ENCODE measurements at places on chromosomes 13 and 19.

DNA sequence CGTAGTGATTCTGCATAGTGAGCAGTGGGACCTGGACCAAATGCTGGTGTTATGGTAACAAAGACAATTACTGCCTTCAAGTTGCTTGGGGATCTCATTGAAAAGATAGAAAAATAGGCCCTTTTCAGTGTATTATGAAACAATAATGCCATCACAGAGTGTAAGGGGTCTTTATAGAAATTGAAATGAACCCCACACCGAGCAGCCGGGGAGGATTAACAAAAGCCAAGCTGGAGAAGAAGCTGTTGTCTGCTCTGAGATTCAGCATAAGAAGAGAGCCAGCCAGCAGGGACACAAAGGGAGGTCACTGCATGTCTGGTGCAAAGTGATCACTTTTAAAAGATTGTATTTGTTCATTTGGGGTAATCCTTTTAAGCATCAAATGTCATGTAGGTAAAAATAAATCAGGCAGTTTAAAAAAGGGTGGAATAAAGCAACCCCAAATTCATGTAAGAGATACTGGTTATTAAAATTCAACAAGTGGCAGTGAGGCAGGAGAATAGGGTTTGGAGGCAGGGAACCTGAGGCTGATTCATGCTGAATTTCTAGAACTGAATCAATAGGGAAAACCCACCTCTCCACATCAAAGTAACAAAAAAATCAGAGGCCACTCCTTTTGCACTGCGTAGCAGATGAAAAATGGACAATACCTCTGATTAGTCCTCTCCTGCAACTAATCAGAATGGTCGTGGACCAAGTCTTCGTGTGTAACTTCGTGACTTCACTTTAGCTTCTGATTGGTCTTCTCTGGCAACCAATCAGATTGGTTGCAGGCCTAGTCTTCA, 1548.3 kb upstream of the SLC10A2 start:
- no peak for DNase-seq

DNA sequence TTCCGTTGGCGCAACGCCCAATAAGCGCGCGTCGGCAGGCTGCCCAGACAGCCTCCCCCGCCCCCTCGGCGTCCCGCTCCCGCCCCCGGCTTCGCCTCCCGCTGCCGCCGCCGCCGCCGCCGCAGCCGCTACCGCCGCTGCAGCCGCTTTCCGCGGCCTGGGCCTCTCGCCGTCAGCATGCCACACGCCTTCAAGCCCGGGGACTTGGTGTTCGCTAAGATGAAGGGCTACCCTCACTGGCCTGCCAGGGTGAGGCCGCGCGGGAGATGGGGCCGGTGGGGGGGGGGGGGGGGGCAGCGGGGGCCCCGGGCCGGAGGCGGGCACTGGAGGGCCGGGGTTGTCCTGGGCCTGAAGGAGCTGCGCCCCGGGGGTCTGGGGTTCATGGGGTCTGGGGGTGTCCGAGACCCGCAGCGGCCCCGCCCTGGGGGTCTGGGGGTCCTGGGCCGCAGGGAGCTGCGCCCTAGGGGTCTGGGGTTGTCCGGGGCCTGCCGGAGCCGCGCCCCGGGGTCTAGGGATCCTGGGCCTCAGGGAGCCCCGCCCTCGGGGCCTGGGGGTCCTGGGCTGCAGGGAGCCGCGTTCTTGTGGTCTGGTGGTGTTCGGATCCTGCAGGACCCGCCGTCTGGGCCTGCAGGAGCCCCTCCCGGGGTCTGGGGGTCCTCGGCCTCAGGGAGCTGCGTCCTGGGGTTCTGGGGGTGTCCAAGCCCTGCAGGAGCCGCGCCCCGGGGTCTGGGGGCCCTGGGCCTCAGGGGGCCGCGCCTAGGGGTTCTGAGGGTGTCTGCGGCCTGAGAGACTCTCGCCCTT, at the start of gene HDGFL2:
TSS of gene HDGFL2 (plus strand) at position 124 of the 801 bp plus-strand sequence. CDS start at position 178, 54 bp downstream.
- DNase-seq: peak; percentile 94

DNA sequence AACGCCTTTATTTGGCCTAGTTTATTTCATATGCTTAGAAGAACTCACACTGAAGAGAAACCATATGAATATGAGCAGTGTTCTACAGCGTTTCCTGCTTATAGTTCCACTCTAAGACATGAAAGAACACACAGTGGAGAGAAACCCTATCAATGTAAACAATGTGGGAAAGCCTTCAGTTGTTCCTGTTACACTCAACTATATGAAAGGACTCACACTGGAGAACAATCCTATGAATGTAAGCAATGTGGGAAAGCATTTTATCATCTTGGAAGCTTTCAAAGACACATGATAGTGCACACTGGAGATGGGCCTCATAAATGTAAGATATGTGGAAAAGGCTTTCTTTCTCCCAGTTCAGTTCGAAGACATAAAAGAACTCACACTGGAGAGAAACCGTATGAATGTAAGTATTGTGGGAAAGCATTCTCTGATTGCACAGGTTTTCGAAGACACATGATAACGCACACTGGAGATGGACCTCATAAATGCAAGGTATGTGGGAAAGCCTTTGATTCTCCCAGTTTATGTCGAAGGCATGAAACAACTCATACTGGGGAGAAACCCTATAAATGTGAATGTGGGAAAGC, 13.7 kb downstream of the ZNF441 start:
- no peak for DNase-seq

GRCh38 chr19:4717966-4718701, 5.5 kb downstream of the DPP9 start:
- no peak for DNase-seq

DNA sequence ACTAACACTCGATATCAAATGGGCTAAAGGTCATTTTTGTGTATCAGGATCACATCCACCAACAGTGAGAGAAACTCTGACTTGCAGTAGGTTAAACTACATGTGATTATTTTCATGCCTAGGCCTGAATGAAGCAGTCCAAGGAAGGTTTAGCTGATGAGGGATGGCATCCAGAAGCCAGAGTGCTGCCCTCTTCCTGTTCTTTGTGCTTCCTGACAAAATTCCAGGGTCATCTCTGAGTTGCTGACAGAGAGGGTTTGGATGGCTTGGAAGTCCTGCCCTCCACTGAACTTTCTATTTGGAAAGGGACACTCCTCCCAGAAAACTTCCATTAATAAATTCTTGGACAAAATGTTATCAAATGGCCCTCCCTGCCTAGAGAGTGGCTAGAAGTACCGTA, 728.3 kb upstream of the SLC10A2 start:
- no peak for DNase-seq

DNA sequence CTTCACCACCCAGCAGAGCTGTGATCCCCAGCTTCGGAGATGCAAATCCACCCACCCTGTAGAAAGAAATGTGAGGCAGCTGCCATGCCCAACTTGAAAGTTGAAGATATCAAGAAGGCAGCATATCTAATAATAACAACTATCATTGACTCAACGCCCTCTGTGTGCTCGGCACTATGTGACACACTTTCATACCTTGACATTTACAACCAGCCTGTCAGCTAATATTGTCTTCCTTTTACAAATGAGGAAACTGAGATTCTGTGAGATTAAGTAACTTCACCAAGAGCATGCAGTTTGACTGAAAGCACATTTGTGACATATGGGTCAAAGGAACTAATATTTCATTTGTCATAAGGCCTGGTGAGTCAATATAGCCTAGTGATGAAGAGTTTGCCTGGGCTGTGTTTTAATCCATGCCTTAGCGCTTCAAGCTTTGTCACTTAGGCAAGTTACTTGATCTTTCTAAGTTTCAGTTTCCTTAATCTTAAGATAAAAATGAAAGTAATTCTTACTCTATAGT, 137.0 kb downstream of the FLT1 start:
- no peak for DNase-seq

- no peak for DNase-seq
These were observed 1376.3 kb upstream of the SLC10A2 start for GRCh38 chr13:104442536-104442935.

GRCh38 chr19:45395821-45396617, 8.8 kb downstream of the PPP1R13L start:
- DNase-seq: no peak

- DNase-seq: peak; percentile 69
These were observed 7.1 kb downstream of the LDLR start for GRCh38 chr19:11096210-11096841.

DNA sequence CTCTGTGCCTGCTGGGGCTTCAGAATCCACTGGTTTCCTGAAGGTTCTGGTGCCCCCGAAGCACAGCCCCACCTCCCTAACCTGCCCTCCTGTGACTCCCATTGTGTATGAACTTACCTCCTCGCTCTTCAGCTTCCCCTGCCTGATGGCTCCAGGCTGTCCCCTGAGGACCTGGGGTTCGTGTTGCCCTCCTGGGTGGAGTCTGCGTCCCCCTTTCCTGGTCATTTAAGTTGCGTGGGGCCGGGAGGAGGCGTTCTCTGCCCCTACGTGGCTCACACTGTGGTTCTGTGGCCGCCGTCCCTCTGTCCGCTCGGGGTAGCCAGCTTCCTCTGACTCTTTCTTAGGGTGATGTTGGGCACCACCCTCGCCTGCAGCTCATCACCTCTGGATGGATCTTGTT, 13.9 kb downstream of the TFDP1 start:
- DNase-seq: no peak

- DNase-seq: no peak
These were observed 709.4 kb downstream of the PCDH9 start for GRCh38 chr13:66520511-66521355.

- no peak for DNase-seq
These were observed 30.2 kb downstream of the ITM2B start for GRCh38 chr13:48263196-48263595.

- DNase-seq: no peak
These were observed 11.4 kb downstream of the BLOC1S3 start for GRCh38 chr19:45189971-45190370.

DNA sequence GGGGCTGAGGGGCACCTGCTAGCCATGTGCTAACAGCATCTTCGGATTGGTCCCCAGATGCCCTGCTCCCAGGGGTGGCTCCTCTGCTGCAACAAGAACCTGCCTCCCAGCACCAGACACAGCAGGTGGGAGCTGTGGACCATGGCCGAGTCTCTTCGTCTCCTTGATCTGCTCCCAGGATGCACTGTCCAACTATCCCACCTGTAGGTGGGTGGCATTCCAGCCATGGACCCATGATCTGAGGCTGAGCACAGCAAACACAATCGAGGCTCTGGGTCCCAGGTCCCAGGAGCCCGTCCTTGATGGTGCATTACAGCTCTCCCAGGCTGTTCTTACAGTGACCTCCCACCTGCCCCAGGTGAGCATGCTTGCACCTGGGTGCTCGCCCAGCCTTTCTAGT, 1.6 kb downstream of the ZNF837 start:
- DNase-seq: no peak

GRCh38 chr13:20815464-20815863, 41.7 kb upstream of the EEF1AKMT1 start:
- DNase-seq: no peak

DNA sequence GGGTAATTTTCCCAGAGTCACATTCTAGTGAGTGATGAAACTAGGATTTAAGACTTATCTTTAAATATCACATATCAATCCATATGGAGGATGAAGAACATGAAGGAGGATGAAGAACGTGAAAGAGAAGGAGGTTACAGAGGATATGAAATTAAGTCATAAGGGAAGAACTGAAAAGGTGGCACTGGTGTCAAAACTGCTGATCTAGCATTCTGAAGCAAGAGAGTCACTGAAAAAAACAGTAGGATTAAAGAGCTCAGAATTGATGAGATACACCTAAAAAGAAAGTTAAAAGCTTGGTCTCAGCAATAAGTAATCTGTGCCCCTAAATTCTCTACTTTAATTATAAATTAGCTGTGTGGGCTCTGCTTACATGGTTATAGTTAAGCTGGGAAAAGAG, 156.5 kb downstream of the KCTD12 start:
- DNase-seq: no peak

- peak; percentile 70 for DNase-seq
These were observed 1.5 kb downstream of the RGCC start for GRCh38 chr13:41458761-41459431.

GRCh38 chr13:95568131-95568530, 15.6 kb downstream of the CLDN10 start:
- no peak for DNase-seq

- no peak for DNase-seq
These were observed 21.5 kb upstream of the GSX1 start for GRCh38 chr13:27770809-27771208.

- no peak for DNase-seq
These were observed 11.3 kb downstream of the PCID2 start for GRCh38 chr13:113196970-113197737.

DNA sequence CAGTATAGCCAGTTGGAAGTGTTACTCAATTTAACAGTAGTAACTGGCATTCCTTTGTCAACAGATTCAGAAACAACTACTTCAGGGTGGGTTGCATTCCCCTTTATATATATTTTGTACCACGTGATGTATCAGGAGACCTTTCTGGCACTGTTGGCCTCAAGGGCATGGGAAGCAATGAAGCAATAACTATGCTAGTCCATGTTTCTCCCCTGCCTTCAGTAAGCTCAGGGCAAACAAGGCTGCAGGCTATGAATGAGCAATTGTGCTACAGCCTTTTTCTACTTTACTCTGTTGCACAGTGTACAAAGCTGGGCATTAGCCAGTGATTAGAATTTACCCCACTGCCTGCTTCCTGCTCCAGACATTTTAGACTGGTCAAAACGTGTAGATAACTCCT, 348.8 kb downstream of the GPC5 start:
- DNase-seq: no peak

DNA sequence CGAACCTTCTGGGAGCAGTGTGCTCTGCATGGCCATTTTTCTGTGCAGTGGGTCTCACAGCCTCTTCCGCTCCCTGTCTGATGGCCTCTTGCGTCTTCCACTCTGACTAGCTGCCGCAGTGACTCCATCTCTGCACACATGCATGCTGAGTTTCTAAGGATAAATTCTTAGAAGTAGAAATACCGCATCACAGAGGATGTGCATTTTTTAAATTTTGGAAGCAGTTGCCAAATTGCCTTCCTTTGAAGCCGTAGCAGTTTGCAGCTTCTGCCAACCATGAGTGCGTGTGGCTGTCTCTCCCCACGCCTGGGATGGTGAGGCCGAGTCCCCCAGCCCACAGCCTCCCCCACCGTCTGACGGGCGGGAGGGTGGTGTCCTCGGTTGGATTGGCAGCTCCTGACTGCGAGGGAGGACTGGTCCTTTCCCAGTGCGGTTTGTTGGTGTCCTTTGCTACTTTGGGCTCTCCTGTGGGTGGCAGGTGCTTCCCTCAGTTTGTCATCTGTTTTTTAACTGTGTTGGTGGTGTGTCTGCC, 9.8 kb downstream of the FZR1 start:
- no peak for DNase-seq

- no peak for DNase-seq
These were observed 10.3 kb upstream of the FUT5 start for GRCh38 chr19:5880604-5881078.

GRCh38 chr19:55115446-55116065, 1.9 kb downstream of the PPP1R12C start:
- no peak for DNase-seq

- DNase-seq: no peak
These were observed 2.3 kb downstream of the SLC46A3 start for GRCh38 chr13:28716511-28716910.

- DNase-seq: no peak
These were observed 12.0 kb upstream of the ZNF274 start for GRCh38 chr19:58170860-58171259.

GRCh38 chr13:42548731-42549551, 25.0 kb upstream of the TNFSF11 start:
- no peak for DNase-seq

- no peak for DNase-seq
These were observed 3.7 kb upstream of the ZNF444 start for GRCh38 chr19:56137405-56137804.

- DNase-seq: no peak
These were observed 846 bp downstream of the TGFBR3L start for GRCh38 chr19:7915250-7916102.

Data from activated T-cell treated with anti-CD3 and anti-CD28 coated beads, Interleukin-2, amount 50 U/mL, for 24 hours (primary cell).